Activated CD8-positive, alpha-beta T cell treated with anti-CD3 and anti-CD28 coated beads for 36 hours (primary cell): ENCODE measurements at places on chromosomes 2 and 18.

GRCh38 chr2:202410092-202410491 lies 34.0 kb downstream of the BMPR2 start:
- DNase-seq: no peak

DNA sequence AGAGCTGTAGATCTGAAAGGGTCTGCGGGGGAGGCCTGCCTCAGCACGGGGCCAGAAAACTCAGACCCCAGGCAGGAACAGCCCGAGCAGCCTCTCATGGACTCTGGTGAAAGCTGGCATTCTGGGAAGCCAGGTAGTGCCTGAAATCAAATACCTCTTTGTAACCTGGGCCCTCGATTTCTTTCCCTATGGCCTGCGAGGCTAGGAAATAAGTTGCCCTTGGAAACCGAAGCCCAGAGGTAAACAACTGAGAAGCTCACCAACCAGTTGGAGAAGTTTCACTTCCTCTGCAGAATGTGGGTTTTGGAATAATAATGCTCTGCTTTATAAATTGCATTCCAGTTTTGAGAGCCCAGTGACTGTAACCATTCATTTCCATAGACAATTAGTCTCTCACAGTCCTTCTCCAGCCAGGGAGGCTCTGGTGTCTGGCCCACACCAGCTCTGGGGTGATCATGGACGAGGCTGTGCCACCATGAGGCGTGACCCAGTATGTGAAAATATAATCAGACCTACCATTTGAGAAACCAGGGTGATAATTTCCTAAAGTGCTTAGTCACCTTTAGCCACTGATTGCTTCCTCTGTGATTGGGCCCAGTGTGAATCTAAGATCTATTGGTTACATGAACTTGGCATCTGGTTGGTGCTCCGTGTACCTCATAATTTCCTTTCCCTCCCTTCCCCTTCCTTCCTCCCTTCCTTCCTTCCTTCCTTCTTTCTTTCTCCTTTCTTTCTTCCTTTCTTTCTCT lies 133.1 kb upstream of the PELI1 start:
- DNase-seq: no peak

DNA sequence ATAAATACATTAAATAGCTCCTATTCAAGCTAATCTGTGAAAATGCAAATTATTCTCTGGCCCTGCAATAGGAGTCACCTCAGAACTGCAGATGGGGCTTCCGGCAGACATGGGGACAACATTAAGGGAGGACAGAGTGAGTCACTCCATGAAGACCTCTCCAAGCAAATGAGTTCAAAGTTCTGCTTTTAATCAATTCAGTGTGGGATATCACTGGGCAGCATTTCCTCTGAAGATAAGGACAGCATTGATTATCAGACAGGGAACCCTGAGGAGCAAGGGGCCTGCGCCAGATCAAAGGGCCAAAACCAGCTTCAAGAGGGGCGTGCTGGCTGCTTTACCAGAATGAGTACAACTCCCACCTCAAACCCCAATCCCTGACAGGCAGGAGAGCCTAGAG lies 356.9 kb upstream of the KLHL29 start:
- DNase-seq: no peak

GRCh38 chr2:168948621-168949212 lies 47.6 kb downstream of the G6PC2 start:
- peak; percentile 5 for DNase-seq

DNA sequence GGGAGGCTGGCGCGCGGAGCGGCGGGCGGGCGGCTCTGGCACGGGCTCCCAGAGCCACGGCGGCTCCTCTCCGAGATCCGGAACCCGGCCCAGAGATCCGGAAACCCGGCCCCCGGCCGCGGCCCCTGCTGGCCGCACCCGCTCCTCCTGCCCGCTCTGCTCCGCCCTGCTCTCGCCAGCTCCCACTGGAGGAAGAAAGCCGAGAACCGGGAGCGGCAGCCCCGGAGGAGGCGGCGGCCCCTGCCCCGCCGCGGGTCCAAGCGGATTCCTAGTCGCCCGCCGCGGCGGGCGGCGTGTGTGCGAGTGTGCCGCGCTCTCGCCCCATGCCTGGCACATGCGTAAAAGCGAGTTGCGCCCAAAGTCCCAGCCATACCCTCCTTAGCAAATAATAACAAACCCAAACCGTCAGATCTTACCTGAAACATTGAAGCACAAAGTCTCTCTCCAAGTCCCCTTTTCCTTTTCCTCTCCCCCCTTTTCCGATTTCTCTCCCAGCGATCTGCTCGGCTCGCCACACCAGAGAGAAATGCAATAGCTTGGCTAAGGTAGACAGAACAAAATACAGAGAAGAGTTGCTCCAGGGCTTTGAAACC lies 108.7 kb upstream of the KCTD1 start:
- no peak for DNase-seq
